ENCODE measurements at places on chromosomes 12 and 14.

- DNase-seq, result no peak
These were observed 27.8 kb downstream of the GPHB5 start for GRCh38 chr14:63290741-63291430.

GRCh38 chr12:16939871-16940306 is 333.9 kb upstream of the LMO3 start:
- no peak for DNase-seq

DNA sequence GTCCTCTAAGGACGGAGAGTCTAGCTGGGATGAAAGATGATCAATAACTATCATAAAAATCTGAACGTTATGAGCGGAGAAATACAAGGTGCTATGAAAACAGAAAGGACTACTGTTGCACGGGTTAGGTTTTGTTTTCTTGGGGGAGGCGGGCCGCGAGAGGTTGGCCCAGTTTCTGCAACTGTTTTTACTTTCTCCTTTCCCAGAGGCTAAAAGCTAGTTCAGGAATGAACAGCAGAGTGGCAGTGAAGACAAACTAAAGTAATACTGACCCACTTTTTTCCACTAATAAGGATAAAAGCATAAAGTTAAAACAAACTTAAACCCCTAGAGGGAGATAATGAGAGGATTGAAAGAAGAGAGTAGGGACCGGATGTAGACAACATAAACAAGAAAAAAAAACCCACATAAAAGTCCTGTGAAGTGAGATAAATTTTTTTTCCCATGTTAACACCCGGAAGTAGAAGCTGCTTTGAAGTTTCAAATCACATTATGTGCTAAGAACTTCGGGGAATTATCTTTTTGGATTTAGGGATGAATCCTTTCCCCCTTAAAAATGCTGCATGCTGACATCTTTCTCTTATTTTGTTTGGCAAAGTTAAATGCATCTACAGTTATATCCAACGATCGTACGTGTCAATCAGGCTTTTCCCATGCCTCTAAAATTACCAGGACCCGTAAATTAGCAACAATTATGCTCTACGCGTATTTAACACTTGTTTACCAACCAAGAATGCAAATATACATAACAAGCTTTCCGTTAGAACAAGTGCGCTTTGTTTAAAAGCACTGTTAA is 1.0 kb upstream of the CDK17 start:
- peak; percentile 42 for DNase-seq

GRCh38 chr14:32847867-32848266 is 90.8 kb upstream of the NPAS3 start:
- no peak for DNase-seq

GRCh38 chr12:12839873-12840579 is 26.9 kb downstream of the DDX47 start:
- no peak for DNase-seq

GRCh38 chr12:1425396-1425729 is 169.0 kb downstream of the FBXL14 start:
- no peak for DNase-seq

- no peak for DNase-seq
These were observed 522 bp downstream of the R3HDM2 start for GRCh38 chr12:57430112-57430930.

GRCh38 chr14:56147449-56147848 is 29.2 kb downstream of the PELI2 start:
- DNase-seq, result no peak

- DNase-seq, result peak; percentile 57
These were observed 47.0 kb upstream of the SLC2A13 start for GRCh38 chr12:40152783-40153383.

DNA sequence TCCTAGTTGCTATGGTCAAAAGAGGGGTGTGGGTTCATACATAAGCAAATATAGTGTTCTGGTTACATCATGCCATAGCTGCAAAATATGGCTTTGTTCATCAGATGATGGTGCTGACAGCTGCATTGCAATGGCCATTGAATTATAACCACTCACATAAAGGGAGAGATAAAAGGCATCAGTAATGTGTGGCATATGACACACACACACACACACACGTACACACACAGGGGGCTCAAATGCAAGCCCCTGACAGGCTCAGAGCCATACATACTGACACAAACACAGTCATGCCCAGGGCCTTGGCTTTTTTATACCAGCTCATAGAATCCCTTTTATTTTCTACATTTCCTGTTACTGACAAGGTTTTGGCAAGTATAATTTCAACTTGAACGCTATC is 698.9 kb downstream of the BCL11B start:
- no peak for DNase-seq

- DNase-seq, result no peak
These were observed 20.7 kb upstream of the TAS2R14 start for GRCh38 chr12:10959804-10960203.

GRCh38 chr14:88069677-88070076 is 64.7 kb downstream of the GPR65 start:
- DNase-seq, result no peak

GRCh38 chr12:64528616-64529015 is 76.7 kb downstream of the TBK1 start:
- DNase-seq, result no peak

DNA sequence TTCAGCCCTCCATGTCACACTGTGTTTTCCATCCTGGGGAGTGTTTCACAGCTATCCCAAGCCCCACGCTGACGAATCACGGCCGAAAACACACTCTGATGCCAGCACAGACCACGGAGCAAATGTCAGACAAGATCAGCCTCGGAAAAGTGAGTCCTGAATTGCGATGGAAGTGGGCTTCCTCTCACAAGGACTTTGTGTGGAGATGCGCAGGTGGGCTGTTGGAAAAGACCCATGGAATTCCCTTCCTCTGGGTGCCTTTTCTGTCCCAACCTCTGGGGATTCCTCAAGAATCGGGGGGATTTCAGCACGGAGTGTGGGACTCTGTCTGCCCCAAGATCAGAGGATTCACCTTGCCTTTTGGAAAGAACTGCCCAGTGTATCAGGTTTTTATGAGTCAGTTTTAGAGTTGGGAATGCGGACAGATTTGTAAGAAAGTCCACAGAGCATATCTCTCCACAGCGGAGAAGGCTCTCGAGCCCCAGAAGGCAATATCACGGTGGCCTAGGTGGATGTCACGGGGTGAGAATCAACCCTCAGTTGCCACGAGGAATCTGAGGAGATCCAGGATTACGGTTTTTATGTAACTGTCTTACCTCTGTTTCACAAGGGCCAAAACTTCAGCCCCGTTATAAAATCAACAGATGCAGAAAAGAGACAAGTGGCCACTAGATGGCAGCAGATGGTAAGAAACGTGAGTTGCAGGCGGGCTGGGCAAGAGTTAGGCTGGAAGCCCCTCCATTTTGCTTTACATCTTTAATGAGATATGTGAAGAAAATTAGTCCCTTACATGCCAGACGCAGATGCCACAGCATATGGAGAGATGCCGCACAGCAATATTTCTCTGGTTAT is 201.9 kb downstream of the DAD1 start:
- DNase-seq, result no peak

DNA sequence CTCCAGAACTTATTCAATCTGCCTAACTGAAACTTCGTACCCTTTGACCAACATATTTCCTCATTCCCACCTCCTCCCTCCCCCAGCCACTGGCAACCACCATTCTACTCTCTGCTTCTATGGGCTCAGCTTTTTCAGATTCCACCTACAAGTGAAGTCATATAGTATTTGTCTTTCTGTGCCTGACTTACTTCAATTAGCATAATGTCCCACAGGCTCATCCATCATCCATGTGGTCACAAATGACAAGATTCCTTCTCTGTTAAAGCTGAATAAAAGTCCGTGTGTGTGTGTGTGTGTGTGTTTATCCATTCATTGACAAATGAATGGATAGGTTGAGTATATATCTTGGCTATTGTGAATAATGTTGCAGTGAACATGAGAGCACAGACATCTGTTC is 1.3 kb upstream of the C14orf39 start:
- DNase-seq, result no peak

GRCh38 chr12:99131751-99132199 is 486.7 kb downstream of the APAF1 start:
- DNase-seq, result no peak

- no peak for DNase-seq
These were observed 4.5 kb upstream of the EML1 start for GRCh38 chr14:99788713-99789112.

GRCh38 chr14:24145219-24145618 is 1.2 kb downstream of the PSME2 start:
- no peak for DNase-seq

GRCh38 chr14:83780321-83780720 is 1749.6 kb upstream of the FLRT2 start:
- DNase-seq, result no peak

- DNase-seq, result no peak
These were observed 8.5 kb downstream of the BORCS5 start for GRCh38 chr12:12365446-12365802.

GRCh38 chr14:89719366-89720075 is 235.0 kb downstream of the EFCAB11 start:
- DNase-seq, result no peak

- DNase-seq, result no peak
These were observed 60.2 kb upstream of the MDM1 start for GRCh38 chr12:68392376-68392775.

All from stimulated activated CD4-positive, alpha-beta T cell treated with anti-CD3 and anti-CD28 coated beads, Interleukin-4, amount 100 ng/mL, for 24 hours (primary cell).